ENCODE measurements at places on chromosomes 12 and 14. TPM values are rescaled to one million over a fixed set of nuclear protein-coding genes. Genes with fewer than 3 reads are reported as not detected.

The B4GALNT1 gene
- total RNA-seq = 43.8 TPM

The TMCC3 gene
- total RNA-seq = 11.8 TPM

The LETMD1 gene
- 45.0 TPM for total RNA-seq

The POLR3B gene
- total RNA-seq = 17.2 TPM

The KRT73 gene
- total RNA-seq = not detected

The MANSC1 gene
- 2.5 TPM for total RNA-seq

The SOS2 gene
- 65.6 TPM for total RNA-seq

The LRP1-AS gene
- not detected for total RNA-seq

The SERPINA3 gene
- 0.74 TPM for total RNA-seq

The ZNF605 gene
- total RNA-seq = 22.1 TPM

The KCNC2 gene
- 16.5 TPM for total RNA-seq

The DEPDC4 gene
- 2.7 TPM for total RNA-seq

The PTPN6 gene
- 2.5 TPM for total RNA-seq

The ITGB7 gene
- 0.25 TPM for total RNA-seq

The TPH2 gene
- total RNA-seq = not detected

The C12orf50 gene
- not detected for total RNA-seq

The CCDC60 gene
- total RNA-seq = not detected

The FOXA1 gene
- not detected for total RNA-seq

The SRSF5 gene
- total RNA-seq = 135 TPM

The KLRC3 gene
- total RNA-seq = 1.2 TPM

The NR1H4 gene
- 0.25 TPM for total RNA-seq

The AMN gene
- 0.25 TPM for total RNA-seq
